ENCODE measurements at places on chromosomes 5 and 9.

DNA sequence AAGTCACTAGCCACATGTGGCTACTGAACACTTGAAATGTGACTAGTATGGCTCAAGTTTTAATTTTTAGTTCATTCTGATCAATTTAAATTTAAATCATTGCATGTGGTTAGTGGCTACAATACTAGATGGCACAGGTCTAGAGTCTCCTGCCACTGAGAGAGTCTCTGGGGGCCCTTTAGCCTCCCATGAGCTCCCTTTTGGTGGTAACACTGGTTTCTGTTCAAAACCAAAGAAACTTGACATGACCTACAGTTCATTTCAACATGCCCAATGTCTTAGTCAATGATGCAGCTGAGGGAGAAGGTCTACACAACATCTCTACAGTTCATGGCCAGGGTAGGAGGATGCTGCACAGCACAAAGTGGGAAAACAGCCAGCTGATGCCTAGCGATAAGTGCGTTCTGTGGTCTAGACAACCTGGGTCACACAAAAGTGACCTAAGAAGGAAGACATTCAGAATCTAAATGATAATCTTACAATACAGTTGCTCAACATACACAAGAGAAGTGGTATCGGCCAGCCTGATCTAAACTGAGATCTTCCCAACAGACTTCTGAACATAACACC is 121.0 kb downstream of the AUH start:
- H3K27ac ChIP-seq, result no peak overlapping the region
- no peaks in the 10 kb centered on the region for H3K4me1 ChIP-seq
- DNase-seq, result no peak

DNA sequence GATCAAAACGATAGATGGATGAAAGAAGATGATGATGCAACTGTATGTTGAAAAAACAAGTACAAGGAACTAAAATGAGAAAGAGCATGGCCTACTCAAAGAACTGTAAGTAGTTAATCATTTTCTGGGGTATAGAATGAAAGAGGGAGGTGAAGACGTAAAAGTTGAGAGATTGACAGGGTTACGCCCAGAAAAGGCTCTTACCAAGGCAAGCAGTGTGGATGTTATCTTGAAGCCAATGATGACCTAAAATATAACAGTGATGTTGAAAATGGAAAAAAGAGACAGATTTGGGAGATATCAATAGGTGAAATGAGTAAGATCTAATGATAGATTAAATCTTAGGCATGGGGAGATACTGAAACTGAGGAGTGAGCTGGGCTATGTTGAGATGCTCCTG is 80.4 kb upstream of the GNAQ start:
- no peak for DNase-seq
- H3K36me3 ChIP-seq, result no peaks in the 10 kb centered on the region
- peaks cover 28% of the 10 kb centered on the region for H3K4me1 ChIP-seq
- no peak overlapping the region for H3K4me3 ChIP-seq

DNA sequence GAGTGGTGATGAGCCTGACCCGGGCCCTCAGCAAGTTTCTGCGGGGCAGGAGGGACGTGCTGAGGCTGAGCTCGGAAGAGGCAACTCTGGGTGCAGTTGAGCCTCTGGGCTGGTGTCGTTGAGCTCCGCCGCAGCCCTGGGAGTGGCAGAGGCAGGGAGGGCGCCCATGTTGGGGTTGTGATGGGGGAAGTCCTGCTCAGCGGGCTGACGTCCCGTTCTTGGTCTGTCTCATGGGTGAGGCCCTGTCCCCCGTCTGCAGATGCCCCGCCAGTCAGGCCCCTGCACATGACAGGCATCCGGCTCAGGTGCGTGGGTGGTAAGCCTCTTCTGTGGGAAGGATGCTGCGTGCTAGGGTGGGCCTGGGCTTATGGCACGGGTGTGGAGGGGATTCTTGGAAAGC is 64.3 kb downstream of the RXRA start:
- peak; percentile 91 for DNase-seq
- H3K27ac ChIP-seq, result peak overlapping the region; percentile 97
- no peaks in the 10 kb centered on the region for H3K27me3 ChIP-seq
- H3K4me3 ChIP-seq, result peak overlapping the region; percentile 41
- H3K36me3 ChIP-seq, result no peaks in the 10 kb centered on the region

GRCh38 chr9:111413996-111414395 is 70.2 kb downstream of the ECPAS start:
- no peaks in the 10 kb centered on the region for H3K27me3 ChIP-seq
- H3K27ac ChIP-seq, result no peak overlapping the region
- H3K4me3 ChIP-seq, result no peak overlapping the region
- peaks cover 47% of the 10 kb centered on the region for H3K36me3 ChIP-seq
- no peaks in the 10 kb centered on the region for H3K4me1 ChIP-seq

DNA sequence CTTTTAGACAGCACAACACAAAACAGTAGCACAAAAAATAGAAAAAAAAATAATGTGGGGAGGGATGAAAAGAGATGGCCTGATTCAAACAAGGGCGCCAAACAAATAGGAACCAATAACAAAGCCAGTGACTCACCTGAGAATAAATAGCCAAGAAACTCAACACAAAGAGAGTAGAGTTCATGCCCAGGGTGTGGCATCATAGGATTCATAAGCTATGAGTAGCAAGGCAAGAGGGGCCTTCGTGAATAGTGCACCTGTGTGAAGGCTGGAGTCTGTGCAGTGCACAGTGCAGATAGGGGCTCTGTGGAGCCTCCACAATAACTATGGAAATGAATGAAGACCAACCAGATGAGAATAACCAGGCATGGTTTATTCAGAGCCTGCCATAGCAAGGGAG is 541.7 kb downstream of the SPOCK1 start:
- no peak for DNase-seq
- H3K4me3 ChIP-seq, result no peak overlapping the region

- H3K36me3 ChIP-seq, result no peaks in the 10 kb centered on the region
- no peak within 1 kb of the TSS for H3K4me3 ChIP-seq
- H3K27me3 ChIP-seq, result peaks cover 17% of the 10 kb centered on the region
- H3K27ac ChIP-seq, result no peak within 1 kb of the TSS
- DNase-seq, result no peak
Measured at GRCh38 chr5:122311961-122312590, at the start of gene SNCAIP. SNCAIP (plus strand) TSS chr5:122312237; CDS start chr5:122391135, 78,898 bp downstream.

DNA sequence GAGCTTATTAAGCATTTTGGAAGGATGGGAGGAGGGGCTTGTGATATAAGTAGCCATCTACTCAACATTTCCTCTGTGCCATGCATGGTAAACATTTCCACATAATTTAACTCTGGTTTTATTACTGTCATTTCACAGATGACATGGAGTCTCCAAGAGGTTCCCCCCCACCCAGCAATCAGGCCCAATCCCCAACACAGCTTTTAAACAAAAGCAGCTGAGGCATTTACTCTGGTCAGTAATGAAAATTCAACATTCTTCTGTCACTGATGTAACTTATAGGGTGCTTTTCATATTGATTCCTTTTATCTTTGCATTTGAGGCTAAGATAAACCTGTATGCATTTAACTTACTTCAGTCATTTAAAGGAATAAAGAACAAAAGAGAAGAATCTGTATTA is 128.1 kb downstream of the COL23A1 start:
- H3K27me3 ChIP-seq, result no peaks in the 10 kb centered on the region
- no peak overlapping the region for H3K4me3 ChIP-seq
- no peak for DNase-seq
- no peak overlapping the region for H3K27ac ChIP-seq
- no peaks in the 10 kb centered on the region for H3K36me3 ChIP-seq
- H3K4me1 ChIP-seq, result no peaks in the 10 kb centered on the region

DNA sequence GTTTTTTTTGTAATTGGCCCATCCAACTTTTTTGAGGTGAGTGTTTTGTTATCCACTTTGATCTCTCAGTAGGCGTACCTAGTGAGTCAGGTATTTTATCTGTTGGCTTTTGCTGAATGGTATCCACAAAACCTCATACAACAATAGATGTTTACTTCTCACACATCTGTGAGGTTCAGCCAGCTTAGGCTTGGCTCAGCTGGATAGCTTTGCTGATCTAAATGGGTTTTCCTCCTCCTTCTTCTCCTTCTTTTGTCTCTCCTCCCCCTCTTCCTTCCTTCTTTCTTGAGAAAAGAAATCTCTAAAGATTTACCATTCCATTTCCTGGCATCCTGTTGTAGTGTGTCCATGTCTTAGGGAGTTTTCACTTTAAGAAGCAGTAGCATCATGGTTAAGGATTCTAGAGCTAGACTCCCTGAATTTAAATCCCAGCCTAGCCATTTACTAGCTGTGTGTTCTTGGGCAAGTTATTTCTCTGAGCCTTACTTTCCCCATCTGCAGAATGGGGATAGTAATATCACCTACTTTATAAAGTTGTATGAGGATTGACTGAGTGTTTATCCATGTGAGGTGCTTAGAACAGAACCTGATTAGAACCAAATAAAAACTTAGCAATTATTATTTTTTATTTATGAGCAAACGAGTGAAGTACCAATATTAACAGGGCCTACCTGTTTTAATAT is 126.3 kb downstream of the ARHGAP26 start:
- no peak overlapping the region for H3K27ac ChIP-seq
- H3K36me3 ChIP-seq, result no peaks in the 10 kb centered on the region
- no peak overlapping the region for H3K4me3 ChIP-seq
- no peaks in the 10 kb centered on the region for H3K4me1 ChIP-seq
- H3K27me3 ChIP-seq, result no peaks in the 10 kb centered on the region

DNA sequence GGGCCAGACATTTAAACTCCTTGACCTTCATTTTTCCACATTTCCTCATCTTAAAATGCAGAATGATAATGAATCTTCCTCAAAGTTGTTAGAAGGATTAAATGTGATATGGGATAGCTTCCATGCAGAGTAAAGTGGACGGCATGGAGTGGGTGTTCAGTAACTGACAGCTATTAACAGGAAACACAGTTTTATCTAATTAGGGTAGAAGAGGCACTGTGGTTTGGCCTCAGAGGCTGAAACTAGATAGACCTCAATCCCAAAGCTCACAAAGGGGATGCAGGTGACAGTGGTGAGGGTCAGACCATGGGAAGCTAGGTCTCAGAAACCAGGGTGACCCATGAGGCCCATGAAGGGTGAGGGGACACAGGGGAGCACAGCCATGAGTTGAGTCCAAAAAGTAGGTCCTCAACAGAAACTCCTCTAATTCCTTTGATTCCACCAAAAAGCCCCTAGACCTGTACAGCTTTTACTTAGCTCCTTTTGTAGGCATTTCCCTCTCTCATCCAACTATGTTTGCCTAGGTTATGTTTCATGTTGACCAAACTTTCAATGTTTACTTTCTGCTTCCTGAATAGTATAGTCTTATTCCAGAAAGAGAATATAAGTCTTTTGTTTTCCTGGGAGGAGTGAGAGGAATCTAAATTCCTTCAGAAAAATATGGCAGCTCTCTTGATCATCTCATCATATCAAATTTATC is 27.9 kb upstream of the GLDC start:
- no peaks in the 10 kb centered on the region for H3K27me3 ChIP-seq
- H3K4me3 ChIP-seq, result no peak overlapping the region
- DNase-seq, result no peak
- no peak overlapping the region for H3K27ac ChIP-seq
- no peaks in the 10 kb centered on the region for H3K4me1 ChIP-seq

GRCh38 chr5:98041661-98042060 is 731.8 kb upstream of the RGMB start:
- no peak overlapping the region for H3K27ac ChIP-seq
- no peak for DNase-seq
- H3K4me1 ChIP-seq, result no peaks in the 10 kb centered on the region
- H3K36me3 ChIP-seq, result no peaks in the 10 kb centered on the region
- H3K27me3 ChIP-seq, result no peaks in the 10 kb centered on the region

GRCh38 chr5:144429405-144429804 is 258.7 kb downstream of the KCTD16 start:
- H3K27ac ChIP-seq, result no peak overlapping the region
- no peaks in the 10 kb centered on the region for H3K27me3 ChIP-seq
- DNase-seq, result no peak
- H3K4me3 ChIP-seq, result no peak overlapping the region
- H3K36me3 ChIP-seq, result no peaks in the 10 kb centered on the region

GRCh38 chr5:67878933-67879332 is 336.6 kb upstream of the PIK3R1 start:
- no peak overlapping the region for H3K4me3 ChIP-seq
- H3K27me3 ChIP-seq, result no peaks in the 10 kb centered on the region
- no peak overlapping the region for H3K27ac ChIP-seq

DNA sequence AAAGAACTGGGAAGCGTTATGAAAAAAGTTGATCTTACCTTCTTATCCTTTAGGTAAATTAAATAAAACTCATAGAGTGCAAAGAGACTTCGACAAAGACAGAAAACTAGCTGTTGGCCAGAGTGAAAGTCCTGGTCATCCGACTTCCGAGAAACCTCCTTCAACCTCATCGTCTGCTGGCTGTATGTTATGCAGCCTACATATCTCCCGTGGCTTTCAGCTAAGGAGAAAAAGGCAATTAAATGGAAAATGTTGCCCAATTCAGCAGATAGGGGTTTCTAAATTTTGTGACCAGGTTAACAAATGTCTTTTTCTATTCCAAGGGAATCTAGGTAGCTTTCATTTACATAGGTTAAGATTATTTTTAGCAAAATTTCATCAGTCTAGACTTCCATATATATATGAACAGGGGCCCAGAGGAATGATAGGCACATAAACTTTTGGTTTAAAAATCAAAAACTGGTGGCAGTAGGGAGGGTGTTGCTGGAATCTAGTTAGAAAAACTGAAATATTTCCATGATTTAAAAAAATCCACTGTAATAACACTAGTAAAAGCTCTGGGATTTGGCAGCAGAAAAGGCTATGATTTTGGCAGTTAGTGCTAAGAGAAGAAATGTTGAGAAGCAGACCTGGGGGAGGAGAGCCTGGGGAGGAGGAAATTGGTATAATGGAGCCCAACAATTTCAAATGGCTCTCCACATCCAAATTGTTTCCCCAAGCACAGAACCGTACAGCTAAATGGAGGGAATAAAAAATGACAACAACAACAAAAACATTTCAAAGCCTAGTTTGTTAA is 32.1 kb downstream of the RAI14 start:
- no peaks in the 10 kb centered on the region for H3K36me3 ChIP-seq
- no peak overlapping the region for H3K4me3 ChIP-seq
- DNase-seq, result no peak
- H3K4me1 ChIP-seq, result no peaks in the 10 kb centered on the region

GRCh38 chr5:30040488-30041118 is 1152.9 kb upstream of the CDH6 start:
- no peaks in the 10 kb centered on the region for H3K4me1 ChIP-seq
- no peak overlapping the region for H3K27ac ChIP-seq
- H3K4me3 ChIP-seq, result no peak overlapping the region

GRCh38 chr5:127667926-127668325 is 19.0 kb downstream of the CTXN3 start:
- no peaks in the 10 kb centered on the region for H3K4me1 ChIP-seq
- no peak overlapping the region for H3K27ac ChIP-seq
- no peaks in the 10 kb centered on the region for H3K36me3 ChIP-seq
- DNase-seq, result no peak
- no peaks in the 10 kb centered on the region for H3K27me3 ChIP-seq

All from CD4-positive, alpha-beta memory T cell (primary cell).